BJ (cell line): ENCODE measurements at places on chromosomes 2 and 18. TPM values are rescaled to one million over a fixed set of nuclear protein-coding genes. Genes with fewer than 3 reads are reported as not detected.

DNA sequence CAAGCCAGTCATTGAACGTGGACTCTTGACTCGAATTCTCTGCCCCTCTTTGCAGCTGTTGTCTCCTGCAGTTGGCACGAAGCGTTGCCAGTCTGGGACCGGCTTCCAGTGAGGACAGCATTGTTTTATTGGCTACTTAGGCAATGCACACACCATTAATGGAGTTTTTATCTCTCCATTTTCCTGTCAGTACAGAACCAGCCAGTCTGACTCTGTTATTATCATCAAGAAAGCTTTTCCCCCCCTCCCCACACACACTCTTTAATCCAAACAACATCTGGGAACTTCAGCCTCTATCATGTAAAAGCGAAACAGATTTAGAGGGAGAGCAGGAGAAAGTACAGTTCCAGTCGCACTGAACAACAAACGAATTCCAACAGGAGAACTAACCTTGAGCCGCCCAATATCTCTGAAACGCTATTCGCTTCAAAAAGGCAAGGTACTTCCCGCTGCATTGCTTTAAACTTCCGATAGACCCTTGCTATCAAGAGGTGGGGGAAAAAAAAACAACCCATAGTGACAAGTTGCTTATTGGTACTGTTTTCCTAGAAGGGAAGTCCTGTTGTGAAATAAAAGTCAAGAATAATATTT, 38.2 kb downstream of the ACVR1 start:
- DNase-seq, result no peak

GRCh38 chr2:178380763-178381162, 70.2 kb downstream of the PRKRA start:
- DNase-seq, result no peak

DNA sequence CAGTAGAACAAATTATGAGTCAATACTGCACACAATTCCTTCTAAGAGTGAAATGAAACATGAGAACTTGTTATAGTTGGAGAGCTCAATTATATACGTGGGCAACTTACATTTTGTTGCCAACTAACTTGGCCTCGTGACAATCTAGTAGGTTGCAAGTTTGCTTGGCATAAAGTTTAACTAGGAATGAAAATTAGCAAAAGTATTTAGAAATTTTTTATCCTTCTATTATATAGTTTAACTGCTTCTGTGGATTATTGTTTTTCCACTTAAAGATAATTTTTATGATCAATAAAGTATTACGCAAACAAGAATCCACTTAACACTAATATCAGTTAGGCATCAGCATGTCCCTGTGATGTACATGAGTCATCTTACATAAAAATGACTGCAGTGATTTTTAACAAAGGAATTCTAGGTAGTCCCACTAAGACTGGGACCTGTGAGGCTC, 41.1 kb downstream of the FAM124B start:
- no peak for DNase-seq

DNA sequence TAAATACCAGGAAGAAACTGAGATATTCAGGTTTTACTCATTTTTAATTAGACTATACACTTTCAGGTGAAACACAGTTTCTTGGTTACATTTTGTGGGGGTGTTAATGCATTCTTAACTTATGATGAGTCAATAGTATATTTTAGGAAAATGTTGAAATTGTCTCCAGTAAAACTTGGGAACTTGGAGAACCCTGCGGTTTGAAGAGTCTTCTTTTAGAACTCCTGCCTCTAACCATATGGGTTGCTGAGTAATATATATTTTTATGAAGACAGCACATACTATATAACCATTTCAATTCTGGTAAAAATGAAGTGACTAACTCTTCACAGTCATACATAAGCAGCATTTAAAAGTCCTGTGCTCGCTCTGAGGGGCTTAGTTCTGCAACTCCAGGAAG, 308.2 kb upstream of the LRATD1 start:
- no peak for DNase-seq

GRCh38 chr2:241499146-241499965, 9.0 kb downstream of the STK25 start:
- DNase-seq, result no peak

GRCh38 chr2:108924580-108925251, 64.3 kb downstream of the EDAR start:
- no peak for DNase-seq

DNA sequence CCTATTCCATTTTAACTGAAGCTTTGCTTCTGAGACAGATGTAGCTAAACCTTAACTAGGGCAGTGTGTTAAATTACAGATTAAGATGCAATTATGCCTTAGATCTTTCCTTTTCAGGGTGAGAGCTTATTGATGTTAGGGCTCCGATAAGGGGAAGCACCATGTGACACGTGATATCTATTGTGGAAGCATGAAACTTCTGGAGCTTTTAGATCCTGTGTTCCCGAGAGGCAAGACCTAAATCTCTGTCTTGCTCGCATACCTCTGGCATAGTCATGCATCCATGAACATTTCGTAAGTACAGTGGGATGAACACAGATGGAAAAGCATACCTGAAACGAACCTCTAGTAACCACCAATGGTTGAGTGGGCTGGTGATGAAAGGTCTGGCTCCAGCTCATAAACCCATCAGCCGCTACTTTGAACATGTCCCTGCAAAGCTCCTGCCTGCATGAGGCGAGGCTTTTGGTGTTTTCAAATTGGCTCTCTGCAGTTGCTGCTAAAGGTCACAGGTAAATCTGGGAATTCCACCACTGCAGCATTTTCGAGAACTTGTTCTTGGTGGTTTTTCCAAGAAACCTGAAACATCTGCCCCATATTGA, 3.7 kb upstream of the NRP2 start:
- no peak for DNase-seq

DNA sequence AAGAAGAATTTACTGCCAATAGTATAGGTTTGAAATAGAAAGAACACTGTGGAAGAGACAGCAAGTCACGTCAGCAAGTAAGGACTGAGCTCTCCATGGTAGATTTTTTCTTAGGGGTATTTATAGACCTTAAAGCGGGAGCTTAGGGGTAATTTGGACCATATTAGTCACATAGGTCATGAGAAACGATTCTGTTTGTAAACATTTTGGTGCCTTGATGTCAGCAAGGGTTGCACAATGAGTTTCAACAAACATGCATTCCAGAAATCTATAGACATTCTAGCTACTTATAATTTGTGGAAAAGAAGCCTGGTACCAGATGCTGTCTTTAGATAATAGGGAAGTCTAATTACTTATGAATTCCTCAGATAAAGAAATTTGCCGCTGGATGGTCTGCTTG, 624.7 kb downstream of the TDRD15 start:
- no peak for DNase-seq

- DNase-seq, result no peak
These were observed 83.6 kb downstream of the ATAD2B start for GRCh38 chr2:23843051-23843976.

DNA sequence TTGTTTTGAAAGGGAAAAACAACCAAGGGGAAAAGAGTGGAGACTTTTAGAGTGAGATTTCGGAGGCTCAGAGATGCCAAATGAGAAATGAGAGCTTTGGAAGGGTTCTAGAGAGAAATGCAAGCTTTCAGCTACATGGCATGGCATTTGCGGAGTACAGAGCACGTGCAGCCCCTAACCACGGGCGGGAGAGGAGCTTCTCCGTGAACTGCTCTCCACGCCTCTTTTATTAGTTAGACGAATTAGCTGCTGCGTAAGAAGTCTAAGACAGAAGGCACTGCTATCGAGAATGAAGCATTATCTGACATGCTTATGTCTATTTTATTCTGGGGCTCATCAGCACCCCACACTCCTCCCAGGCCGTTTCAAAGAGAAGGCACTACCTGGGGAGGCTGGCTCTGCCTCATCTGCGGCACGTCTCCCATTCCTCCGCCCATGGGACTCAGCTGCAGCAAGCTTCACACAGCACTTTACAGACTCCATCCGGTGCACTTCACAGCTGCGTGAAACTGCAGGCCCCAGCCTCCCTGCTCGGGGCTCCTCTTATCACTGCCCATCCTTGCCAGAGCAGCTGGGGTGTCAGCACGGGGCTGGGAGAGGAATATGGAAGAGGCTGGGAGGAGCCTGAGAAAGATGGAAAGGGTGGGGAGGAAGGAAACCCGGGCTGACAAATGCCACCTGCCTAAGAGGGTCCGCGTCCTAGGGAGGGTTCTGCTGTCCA, 207.3 kb upstream of the APCDD1 start:
- no peak for DNase-seq

The DSEL gene
- polyA plus RNA-seq, result 19.9 and 44.5 TPM in 2 replicates

The CD8B2 gene
- polyA plus RNA-seq, result not detected in 2 replicates

The CCDC68 gene
- 0.34 and 0.40 TPM in 2 replicates for polyA plus RNA-seq

The EFHD1 gene
- 60.0 and 76.5 TPM in 2 replicates for polyA plus RNA-seq

The RAB17 gene
- 0.25 and 0.51 TPM in 2 replicates for polyA plus RNA-seq
